Stimulated activated CD8-positive, alpha-beta memory T cell treated with anti-CD3 and anti-CD28 coated beads, Interleukin-2, amount 100 ng/mL, for 1 hour (primary cell): ENCODE measurements at places on chromosomes 3 and 15.

- DNase-seq = no peak
These were observed 202.2 kb downstream of the DOCK3 start for GRCh38 chr3:50876947-50877346.

- no peak for DNase-seq
These were observed 47.4 kb upstream of the TPM1 start for GRCh38 chr15:62994975-62995681.

DNA sequence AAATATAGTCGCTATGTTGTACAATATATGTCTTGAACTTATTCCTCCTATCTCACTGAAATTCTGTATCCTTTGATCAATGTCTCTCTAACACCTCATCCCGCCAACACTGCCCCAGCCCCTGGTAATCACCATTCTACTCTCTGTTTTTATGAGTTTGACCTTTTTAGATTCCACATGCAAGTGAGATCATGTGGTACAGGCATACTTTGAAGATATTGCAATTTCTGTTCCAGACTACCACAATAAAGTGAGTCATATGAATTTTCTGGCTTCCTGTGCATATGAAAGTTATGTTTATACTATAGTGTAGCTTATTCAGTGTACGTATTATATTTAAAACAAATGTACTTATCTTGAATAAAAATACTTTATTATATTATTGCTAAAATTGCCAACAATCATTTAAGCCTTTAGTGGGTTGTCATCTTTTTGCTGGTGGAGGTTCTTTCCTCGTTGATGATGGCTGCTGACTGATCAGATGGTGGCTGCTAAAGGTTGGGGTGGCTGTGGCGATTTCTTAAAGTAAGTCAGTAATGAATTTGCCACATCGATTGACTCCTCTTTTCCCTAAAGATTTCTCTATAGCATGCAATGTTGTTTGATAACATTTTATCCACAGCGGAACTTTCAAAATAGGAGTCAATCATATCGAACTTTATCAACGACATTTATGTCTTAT lies 257.2 kb downstream of the NFKBIZ start:
- DNase-seq = no peak

GRCh38 chr15:37891766-37892368 lies 42.6 kb upstream of the TMCO5A start:
- DNase-seq = no peak

GRCh38 chr3:94928921-94929320 lies 866.1 kb downstream of the NSUN3 start:
- DNase-seq = no peak

- no peak for DNase-seq
These were observed 89.7 kb upstream of the CGNL1 start for GRCh38 chr15:57286446-57287122.

DNA sequence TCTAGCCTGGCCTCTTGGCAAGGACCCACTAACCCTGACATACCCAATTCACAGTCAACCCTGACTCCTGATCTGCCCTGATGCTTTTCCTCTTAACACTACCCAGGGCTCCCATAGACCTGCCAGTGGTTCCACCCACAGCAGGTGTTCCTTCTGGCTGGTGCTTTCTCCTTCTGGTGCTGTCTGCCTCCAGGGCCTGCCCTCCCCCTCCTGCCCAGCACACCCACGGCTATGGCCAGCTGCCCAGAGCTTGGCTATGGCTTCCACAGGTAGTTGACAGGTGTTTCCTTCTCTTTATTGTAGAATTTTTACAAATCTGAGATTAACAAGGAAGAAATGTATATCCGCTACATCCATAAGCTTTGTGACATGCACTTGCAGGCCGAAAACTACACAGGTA lies 46.5 kb upstream of the MANF start:
- no peak for DNase-seq

- DNase-seq = no peak
These were observed 14.9 kb downstream of the SIAH2 start for GRCh38 chr3:150747886-150748683.

GRCh38 chr3:138511945-138512344 lies 77.5 kb downstream of the ESYT3 start:
- DNase-seq = no peak
